GM23338 (cell line): ENCODE measurements at places on chromosomes 7 and 10.

GRCh38 chr10:110698782-110699201, 54.7 kb downstream of the RBM20 start:
- DNase-seq = no peak

GRCh38 chr7:45921699-45922519, 837 bp upstream of the IGFBP3 start:
- peak; percentile 85 for DNase-seq

- no peak for DNase-seq
Measured at GRCh38 chr10:778626-779330, 89.3 kb upstream of the DIP2C start.

GRCh38 chr10:132407846-132408278, 10.9 kb downstream of the PWWP2B start:
- DNase-seq = peak; percentile 91

DNA sequence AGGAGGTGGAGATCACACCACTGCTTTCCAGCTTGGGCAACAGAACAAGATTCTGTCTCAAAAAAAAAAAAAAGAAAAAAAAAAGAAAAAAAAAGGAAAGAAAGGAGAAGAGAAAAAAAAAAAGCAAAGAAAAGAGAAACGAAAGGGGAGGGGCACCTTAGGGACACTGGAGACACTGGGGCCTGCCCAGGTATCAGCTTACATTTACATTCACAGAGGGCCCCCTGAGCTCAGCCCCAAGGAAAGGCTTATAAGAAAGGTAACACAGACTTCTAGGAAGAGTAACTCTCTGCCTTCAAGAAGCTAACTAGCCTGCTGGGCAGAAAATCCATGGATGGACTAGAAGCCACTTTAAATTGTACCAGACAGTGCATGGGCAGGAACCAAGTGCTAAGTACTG, 108.8 kb downstream of the NPY start:
- peak; percentile 68 for DNase-seq

DNA sequence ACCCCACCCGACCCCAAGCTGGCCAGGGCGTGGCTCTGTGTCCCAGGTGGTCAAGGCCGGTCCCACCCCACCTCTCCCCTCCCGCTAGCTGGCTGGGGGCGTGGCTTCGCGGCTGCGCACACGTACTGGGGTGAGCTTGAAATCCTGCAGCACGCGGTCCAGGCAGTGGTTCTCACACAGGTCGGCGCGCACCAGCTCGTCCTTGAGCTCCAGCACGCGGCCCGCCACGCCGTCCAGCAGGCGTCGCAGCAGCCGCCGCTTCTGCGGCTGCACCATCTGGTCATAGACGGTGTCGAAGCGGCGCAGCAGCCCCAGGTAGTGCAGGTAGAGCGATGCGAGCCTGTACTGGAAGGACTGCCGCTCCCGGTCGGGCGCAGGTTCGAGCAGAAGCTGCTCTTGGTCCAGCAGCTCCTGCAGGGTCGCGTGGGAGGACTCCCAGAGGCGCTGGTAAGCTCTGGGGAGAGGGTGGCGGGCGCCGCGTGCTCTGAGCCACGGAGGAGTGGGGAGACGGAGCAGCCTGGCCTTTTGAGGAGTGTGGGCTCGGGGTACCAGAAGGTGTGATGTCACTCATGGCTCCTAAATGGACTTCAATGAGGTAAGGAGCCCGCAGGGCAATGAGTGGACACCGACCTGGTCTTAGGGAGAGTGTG, 5.8 kb downstream of the H2BK1 start:
- DNase-seq = no peak
